ENCODE measurements at places on chromosomes 16 and 17. TPM values are rescaled to one million over a fixed set of nuclear protein-coding genes. Genes with fewer than 3 reads are reported as not detected.

GRCh38 chr16:17453364-17454038 is 17.3 kb downstream of the XYLT1 start:
- DNase-seq = no peak

- DNase-seq = no peak
Observed at GRCh38 chr17:44733753-44734152, 25.0 kb upstream of the ADAM11 start.

- DNase-seq = no peak
Observed at GRCh38 chr17:32461853-32462617, 17.7 kb downstream of the PSMD11 start.

DNA sequence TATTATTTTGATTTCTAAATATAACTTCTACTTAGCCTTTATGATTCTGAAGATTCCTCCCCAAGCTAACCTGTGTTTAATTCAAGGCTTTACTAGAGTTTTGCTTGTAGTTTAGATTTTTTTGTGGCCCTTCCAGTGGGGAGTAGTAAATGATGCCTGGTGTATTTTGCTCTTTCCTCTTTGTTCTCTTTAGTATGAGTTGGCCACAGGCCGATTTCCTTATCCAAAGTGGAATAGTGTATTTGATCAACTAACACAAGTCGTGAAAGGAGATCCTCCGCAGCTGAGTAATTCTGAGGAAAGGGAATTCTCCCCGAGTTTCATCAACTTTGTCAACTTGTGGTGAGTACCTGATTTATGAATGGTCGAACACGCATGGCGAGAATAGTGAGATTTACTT is 108.3 kb downstream of the MAP2K4 start:
- no peak for DNase-seq

- no peak for DNase-seq
Observed at GRCh38 chr16:4465977-4466779, 8.2 kb downstream of the NMRAL1 start.

DNA sequence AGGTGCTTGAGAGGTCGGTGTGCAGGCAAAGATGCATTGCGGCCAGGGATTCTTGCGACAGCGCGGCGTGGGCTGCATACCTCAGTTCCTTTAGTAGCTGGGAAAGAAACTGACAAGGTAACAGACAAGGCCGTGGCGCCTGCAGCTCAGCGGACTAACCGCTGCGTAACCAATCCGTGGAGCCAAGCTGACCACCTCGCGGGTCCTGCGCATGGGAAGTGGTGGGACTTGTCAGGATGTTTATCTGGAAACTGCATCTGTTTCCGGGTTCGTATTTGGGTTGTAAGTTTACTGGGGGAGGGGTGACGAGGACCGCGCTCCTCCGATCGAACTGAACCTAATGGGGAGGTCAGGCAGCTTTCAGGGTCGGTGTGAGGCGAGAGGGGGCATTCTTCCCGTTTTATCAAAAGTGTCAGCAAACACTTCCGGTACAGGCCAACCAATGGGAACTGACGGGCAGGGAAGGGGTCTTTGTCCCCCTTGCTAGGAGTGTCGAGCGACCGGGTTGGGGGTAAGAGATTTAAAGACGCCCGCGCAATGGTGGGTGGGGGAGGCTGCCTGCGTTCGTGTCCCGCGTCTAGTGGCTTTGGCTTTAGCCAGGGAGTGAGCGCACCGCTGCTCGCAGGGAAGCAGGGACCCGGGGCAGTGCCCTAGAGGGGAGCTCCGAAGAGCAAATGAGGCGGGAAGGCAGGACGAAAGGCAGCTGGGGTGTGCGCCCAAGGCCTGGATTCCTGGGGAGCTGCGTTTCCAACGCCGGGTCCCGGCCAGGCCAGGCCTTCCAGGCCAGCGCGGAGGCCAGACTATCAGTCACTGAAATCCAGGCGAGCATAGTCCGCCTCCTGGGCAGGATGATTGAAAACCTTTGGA is 7.0 kb downstream of the IRX6 start:
- no peak for DNase-seq

DNA sequence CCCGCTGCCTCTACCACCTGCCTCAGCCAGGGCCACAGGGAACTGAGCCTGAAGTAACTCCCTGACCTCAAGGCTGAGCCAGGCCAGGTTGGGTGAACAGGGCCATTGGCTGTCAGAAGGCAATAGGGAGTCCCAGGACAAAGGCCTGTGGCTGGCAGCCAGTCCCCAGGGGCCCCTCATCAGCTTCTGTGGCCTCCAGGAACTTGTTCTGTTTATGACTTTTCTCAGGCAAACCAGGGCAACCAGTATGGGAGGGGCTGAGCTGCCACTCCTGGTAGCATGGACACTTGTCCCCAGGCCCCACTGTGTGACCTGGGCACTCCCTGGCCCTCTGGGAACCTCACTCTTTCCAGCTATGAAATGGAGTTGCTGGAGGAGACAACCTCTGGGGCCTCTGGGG is 40.1 kb downstream of the CPNE2 start:
- no peak for DNase-seq

DNA sequence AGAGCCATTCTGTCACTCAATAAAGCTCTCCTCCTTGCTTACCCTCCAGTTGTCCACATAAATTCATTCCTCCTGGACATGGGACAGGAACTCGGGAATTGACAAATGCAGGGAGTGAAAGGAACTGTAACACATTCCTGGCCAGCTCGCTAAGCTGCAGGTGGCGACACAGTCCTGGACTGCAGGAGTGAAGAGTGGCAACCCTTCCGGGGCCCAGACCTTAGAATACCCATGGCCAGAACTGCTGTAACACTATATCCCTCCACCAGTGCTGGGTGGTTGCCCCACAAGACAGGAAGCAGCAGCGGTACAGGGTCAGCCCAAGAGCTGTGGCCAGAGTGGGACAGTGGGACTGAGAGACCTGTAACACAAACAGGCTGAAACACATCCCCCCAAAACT is 30.3 kb upstream of the KIF2B start:
- DNase-seq = no peak

DNA sequence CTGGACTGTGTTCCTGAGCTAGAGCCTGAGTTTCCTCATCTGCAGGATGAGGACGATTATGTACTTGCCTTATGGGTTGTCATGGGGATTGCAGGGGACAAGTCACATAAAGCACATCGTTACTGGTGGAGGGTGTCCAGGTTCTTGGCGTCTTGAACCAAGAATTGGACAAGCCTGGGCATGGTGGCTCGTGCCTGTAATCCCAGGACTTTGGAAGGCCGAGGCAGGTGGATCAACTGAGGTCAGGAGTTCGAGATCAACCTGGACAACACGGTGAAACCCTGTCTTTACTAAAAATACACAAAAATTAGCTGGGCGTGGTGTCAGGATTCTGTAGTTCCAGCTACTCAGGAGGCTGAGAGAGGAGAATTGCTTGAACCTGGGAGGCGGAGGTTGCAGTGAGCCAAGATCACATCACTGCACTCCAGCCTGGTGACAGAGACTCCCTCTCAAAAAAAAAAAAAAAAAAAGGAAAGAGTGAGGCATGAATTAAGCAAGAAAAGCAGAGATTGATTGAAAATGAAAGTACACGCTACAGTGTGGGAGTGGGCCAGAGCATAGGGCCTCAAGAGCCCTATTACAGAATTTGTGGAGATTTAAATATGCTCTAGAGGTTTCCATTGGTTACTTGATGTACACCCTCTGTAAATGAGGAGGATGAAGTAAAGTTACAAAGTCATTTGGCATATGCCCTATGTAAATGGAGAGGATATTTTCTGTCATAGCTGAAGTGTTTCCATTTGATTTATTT is 30.7 kb downstream of the ADGRG5 start:
- DNase-seq = no peak

GRCh38 chr17:70278844-70279462 is 109.6 kb downstream of the KCNJ2 start:
- DNase-seq = peak; percentile 84

- DNase-seq = no peak
Observed at GRCh38 chr16:47236716-47237115, 93.0 kb upstream of the NETO2 start.

DNA sequence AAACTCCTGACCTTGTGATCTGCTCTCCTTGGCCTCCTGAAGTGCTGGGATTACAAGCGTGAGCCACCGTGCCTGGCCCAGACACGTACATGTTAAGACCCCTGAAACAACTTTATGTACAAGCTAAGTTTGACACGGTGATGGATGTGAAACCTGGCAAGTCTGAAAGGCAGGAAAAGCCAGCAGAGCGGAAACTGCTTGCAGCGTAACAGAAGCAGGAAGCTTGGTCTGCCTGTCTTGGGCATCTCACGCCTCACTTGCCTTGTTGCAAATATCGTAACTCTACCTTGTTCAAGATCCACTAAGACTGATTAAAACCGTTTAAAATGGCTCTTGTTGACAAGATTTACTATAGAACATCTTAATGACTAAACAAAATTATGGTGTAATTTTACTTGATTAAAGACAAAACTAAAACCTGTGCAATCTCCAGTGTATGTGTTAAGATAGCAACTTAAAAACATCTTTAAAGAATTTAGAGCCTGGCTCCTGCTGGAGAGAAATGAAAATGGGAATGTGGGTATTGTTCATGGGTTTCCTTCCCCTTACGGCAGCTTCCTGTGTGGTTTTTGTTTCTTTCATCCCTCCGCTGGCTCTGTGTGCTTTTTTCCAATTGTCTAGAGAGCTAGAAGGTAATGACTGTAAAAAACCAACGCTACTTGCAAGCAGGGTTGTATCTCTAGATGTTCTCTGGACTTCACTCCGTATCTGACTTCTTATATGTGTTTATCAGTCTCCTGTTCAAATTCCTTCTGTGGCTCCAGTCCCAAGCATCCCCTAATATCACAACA is 477.6 kb downstream of the XYLT1 start:
- DNase-seq = no peak

DNA sequence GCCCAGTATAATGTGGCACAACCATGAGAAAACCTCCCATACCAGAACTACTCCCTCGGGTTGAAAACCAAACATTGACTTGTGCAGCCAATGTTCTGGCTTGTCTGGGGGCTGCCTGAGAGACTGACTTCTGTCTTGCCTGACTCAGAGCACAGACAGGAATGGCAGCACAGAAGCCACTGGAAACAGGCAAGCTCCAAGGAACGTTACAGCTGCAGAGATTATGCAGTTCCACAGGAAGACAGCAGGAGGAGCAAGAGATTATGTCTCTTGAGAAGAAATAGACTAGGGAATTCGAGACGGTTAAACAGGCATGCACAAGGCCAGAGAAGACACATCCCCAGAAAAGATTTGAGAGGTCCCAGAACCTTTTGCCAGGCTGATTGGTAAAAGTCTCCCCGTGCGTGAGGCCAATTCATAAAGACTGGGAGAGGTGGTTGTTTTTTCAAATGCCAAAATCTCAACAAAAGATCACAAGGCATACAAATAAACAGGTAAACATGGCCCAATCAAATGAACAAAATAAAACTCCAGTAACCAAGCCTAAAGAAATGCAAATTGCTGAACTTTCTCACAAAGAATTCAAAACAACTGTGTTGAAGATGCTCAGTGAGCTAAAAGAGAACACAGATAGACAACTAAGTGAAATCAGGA is 90.6 kb upstream of the CDH5 start:
- no peak for DNase-seq

GRCh38 chr16:10933865-10934264 is 8.4 kb downstream of the DEXI start:
- no peak for DNase-seq

- DNase-seq = peak; percentile 85
Observed at GRCh38 chr17:15432807-15433611, 34.4 kb downstream of the CDRT4 start.

DNA sequence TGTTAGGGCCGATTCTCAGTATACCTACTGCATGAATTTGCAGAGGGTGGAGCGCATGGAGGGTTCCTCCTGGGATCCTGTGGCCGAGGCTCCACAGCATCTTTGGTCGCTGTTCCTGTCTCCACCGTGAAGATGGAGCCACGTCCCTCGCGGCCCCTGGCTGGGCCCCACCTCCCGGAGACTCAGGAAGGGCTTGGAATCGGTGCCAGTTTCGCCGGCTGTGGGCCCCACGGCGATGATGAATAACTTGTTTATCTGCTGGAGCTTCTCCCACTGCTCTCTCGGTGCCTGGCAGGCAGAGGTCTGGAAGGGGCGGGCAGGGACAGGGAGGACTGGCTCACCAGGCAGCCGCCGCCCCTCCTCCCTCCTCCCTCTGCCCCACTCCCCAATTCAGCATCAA is 8.1 kb downstream of the SLC5A11 start:
- no peak for DNase-seq

- no peak for DNase-seq
Observed at GRCh38 chr16:26802965-26803364, 263.8 kb upstream of the C16orf82 start.

GRCh38 chr16:66359811-66360608 is 6.5 kb upstream of the CDH5 start:
- no peak for DNase-seq

DNA sequence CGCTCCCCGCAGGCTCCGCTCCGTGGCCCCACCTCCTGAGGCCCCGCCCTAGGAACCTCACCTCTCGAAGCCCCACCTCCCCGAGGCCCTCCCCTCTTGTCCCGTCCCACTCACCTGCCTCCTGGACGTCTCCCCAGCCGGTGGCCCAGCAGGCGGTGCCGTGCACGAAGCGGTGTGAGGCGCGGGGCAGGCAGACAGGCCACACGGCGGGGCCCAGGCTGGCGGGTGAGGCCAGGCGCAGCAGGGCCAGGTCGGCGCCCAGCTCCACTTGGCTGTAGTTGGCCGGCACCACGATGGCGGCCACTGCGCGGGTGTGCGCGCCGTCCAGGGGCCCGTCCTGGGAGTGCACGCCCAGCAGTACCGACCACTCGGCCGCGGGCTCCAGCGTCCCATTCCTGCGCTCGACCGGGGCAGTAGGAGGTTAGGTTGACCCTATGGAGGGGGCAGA is 1.6 kb downstream of the PRSS36 start:
- DNase-seq = no peak

DNA sequence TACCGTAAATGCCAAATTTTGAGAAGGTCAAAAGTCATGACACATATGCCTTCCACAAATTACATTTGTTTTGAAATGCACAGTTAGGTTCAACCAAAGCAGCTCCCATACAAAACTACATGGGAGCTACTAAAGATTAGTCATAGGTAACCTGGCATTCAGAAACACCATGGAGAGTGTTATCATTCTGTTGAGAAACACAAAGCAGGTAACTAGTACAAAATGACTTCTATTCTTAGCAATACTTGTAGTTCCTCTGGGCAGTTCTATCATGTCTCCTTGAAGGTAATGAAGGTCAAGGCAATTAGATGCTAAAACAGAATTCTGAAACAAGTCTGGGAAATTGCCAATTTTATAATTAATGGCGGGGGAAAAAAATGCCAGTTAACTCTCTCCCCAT is 39.4 kb downstream of the KCNJ16 start:
- no peak for DNase-seq

DNA sequence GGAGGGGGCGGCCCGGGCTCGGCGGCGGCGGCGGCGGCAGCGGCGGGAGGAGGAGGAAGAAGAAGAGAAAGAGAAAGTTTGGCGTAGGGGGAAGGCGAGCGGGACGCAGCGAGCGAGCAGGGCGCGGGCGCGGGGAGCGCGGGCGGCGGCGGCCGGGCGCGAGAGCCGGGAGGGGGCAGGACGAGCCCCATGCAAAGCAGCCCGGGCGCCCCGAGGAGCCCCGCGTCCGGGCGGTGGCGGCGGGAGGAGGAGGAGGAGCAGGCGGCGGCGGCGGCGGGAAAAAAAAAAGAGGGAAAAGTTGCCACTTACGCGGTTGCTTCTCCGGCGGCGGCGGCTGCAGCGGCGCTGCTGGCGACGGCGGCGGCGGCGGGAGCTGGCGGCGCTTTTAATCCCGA is 10.3 kb upstream of the ZFHX3 start:
- DNase-seq = no peak

Gene ZPBP2
- not detected for polyA plus RNA-seq

Gene SDK2
- polyA plus RNA-seq = 12.0 TPM

Gene WSCD1
- polyA plus RNA-seq = 4.5 TPM

Gene TBC1D3E
- polyA plus RNA-seq = not detected

Gene HBM
- polyA plus RNA-seq = 18.4 TPM

Gene THOC6
- polyA plus RNA-seq = 37.5 TPM

Gene FBXO39
- 0.29 TPM for polyA plus RNA-seq

Gene OTOP2
- polyA plus RNA-seq = not detected

All from right lung (tissue), 10 donors.